Thoracic aorta endothelial cell (primary cell): ENCODE measurements at places on chromosomes 12 and 14. TPM values are rescaled to one million over a fixed set of nuclear protein-coding genes. Genes with fewer than 3 reads are reported as not detected.

ADAM21 gene
- total RNA-seq = 0.36 and 0.40 TPM in 2 replicates

KRT77 gene
- total RNA-seq = not detected in 2 replicates

ANKRD33 gene
- 0.27 and 0.86 TPM in 2 replicates for total RNA-seq

KRT83 gene
- not detected in 2 replicates for total RNA-seq

CLEC7A gene
- not detected in 2 replicates for total RNA-seq

OAS3 gene
- total RNA-seq = 14.0 and 24.5 TPM in 2 replicates
